ENCODE measurements at places on chromosomes 3 and 15. TPM values are rescaled to one million over a fixed set of nuclear protein-coding genes. Genes with fewer than 3 reads are reported as not detected.

Gene TLR9
- 0.42 TPM for total RNA-seq

Gene KBTBD12
- 4.6 TPM for total RNA-seq

Gene GMPS
- 39.6 TPM for total RNA-seq

Gene GOLGA6L4
- 1.6 TPM for total RNA-seq

Gene PSMD2
- 187 TPM for total RNA-seq

Gene LRTM1
- total RNA-seq: not detected

Gene CHRNA7
- 11.8 TPM for total RNA-seq

GRCh38 chr3:69871251-69871650 is 128.3 kb upstream of the SAMMSON start:
- DNase-seq: no peak

DNA sequence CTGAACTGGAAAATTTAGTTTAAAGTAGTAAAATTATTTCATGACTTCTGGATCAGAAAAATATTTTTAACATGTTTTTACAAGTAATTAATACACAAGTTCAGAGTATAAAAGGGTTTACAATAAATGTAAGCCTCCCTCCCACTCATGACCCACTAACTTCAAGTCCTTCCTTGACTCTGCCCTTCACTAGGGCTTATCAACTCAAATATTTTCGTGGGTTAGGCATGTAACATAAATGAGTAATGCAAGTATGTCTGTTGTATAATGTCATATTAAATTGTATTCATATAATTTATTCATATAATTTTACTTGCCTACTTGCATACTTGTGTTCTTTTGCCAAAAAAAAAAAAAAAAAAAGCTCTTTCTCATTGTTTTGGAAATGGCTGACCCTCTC is 3.4 kb upstream of the OPA1 start:
- DNase-seq: no peak

GRCh38 chr3:13021141-13022114 is 51.8 kb downstream of the IQSEC1 start:
- DNase-seq: no peak

DNA sequence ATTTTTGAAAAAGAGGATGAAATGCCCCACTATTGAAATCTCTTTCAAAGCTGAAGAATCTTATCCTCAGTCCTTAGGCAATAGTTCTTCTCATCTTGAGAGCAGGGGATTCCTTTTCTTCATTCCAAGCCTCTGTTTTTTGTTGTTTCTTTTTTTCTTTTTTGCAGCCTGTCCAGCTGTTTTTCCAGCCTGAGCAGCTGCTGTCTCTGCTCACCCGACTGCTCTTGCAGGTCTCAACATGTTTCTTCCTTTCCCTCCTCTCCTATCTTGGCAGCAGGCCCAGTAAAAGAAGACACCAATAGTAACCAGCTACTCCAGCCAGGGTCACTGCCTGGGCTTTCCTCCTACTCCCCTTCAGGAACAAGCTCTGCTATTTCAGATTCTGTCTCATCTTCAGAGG is 23.8 kb downstream of the MEX3B start:
- no peak for DNase-seq

GRCh38 chr3:106643684-106644161 is 733.5 kb upstream of the CCDC54 start:
- DNase-seq: no peak

- no peak for DNase-seq
These were observed 96.7 kb downstream of the AKAP13 start for GRCh38 chr15:85477061-85477460.

GRCh38 chr3:142947352-142947751 is 16.1 kb downstream of the PAQR9 start:
- DNase-seq: no peak

DNA sequence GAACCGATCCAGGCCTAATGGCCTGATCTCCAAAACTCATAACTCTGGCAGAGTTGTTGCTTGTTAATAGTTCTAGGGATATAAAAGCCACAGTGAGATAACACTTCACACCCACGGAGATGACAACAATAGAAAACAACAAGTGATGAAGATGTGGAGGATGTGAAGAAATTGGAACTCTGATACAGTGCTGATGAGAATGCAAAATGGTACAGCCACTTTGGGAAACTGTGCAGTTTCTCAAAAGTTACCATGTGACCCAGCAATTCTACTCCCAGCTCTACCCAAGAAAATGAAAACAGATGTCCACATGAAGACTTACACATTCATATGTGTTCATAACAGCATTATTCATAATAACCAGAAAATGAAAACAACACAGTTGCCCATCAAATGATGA is 3.8 kb downstream of the CMTM7 start:
- no peak for DNase-seq

DNA sequence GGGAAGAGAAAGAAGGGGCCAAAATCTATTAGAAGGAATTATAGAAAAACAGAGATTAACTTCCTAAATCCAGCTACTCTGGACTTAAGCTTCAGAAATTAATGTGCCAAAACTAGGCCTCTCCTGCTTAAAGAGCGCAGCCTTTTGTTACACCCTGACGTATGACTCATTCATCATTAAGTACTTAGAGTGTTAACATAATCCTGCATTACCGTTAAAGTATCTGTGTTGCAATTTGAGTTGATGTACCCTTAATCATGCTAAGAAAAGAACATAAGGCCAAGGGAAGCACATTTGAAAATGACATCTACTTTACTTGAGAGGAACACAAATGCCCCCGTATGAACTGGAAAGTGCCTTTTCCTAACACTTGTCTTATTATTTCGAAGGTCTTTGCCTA is 7.9 kb downstream of the HTR3D start:
- DNase-seq: no peak

GRCh38 chr15:73258271-73259108 is 110.3 kb downstream of the HCN4 start:
- DNase-seq: no peak
